Eye (tissue), 1 donor: ENCODE measurements at places on chromosomes 1 and 21.

- no peak for DNase-seq
Observed at GRCh38 chr1:112318263-112318662, 77.8 kb upstream of the CTTNBP2NL start.

DNA sequence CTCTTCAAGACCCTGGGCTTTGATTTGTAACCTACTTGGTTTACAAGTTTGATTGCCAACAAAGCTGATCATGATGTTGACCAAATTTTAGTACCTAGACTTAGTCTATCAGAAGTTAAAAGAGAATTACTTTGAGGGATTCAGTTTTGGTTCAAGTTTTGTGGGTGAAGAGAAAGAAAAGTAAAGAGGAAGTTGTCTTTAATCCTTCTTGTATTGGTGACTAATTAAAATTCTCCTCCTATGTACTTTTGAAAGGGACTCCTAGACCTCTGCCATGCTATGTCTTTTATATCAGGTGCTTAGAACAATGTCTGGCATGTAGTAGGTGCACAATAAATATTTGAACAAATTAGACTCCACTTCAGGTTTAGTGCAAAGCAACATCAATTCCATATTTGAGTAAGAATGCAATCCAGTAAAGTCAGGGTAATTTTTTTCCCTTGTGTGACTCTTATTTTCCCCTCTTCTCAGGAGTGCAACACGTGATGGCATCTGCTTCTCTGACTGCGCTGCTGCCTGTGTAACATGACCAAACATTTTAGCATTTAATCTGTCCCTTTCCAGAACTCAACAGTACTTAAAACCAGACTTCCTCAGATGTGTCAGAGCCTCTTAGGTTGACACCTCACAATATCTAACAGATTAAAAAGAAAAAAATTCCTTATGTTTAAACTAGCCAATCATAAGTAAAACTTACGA lies 41.1 kb upstream of the KCNQ4 start:
- DNase-seq = no peak

DNA sequence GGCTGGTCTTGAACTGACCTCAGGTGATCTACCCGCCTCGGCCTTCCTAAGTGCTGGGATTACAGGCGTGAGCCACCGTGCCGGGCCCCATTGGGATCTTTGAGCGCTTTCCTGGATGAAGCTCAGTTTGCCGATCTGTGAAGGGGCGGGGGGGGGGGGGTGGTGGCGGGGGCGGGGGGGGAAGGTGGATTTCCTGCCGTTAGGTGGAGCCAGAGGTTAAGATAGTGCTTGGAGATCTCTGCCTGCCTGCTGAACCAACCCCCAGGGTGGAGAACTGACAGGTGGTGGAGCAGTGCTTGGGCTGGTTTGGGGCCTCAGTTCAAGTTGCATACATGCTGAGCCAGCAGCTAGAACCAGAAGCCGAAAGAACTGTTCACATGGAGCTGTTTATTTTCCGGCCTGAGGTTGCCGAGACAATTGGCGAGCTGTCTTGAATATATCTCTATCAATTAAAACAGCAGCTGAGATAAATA lies 1.7 kb downstream of the TMCC2 start:
- peak; percentile 81 for DNase-seq

GRCh38 chr1:42186152-42186551 lies 21.6 kb upstream of the GUCA2A start:
- DNase-seq = no peak

GRCh38 chr1:178727014-178727895 lies 2.2 kb downstream of the RALGPS2 start:
- peak; percentile 21 for DNase-seq

GRCh38 chr1:64508629-64509028 lies 38.7 kb downstream of the CACHD1 start:
- no peak for DNase-seq

GRCh38 chr1:182438326-182438725 lies 11.6 kb upstream of the RGSL1 start:
- no peak for DNase-seq

DNA sequence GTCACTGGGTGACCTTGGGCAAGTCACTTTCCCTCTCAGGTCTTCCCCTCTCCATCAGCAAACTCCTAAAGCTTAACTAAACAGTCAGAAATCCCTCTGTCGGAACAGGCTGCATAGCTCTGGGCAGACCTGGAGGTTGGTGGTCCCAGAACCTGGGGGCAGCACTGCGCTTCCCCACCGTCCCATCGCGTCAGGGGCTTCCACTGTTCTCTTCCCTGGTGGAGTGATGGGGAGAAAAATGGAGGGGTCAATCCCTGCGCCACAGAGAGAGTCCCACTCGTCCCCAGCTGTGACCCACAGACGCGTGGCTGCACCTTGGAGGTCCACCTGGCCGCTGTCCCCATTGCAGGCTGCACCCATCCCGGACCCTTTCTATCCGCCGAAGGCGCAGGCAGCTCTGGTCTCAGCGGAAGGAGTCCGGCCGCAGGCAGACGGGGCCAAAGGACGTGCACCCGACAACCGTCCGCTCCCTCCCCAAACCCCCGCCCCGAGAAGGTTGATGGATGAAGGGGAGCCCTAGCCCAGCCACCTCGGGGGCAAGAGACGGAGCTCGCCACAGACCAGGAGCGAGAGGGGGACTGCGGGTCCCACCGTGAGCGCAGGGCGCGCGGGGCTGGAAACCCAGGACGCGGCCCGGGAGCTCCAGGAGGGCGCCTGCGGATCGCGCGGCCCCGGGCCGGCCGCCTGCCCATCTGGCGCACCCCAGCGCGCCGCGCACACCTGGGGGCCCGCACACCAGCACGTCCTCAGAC lies 588 bp upstream of the WNT3A start:
- peak; percentile 14 for DNase-seq

- no peak for DNase-seq
Observed at GRCh38 chr21:46471514-46471913, 12.8 kb downstream of the DIP2A start.

GRCh38 chr1:108826081-108826635 lies 30.7 kb downstream of the AKNAD1 start:
- no peak for DNase-seq

GRCh38 chr1:202835548-202836072 lies 24.9 kb downstream of the PCAT6 start:
- no peak for DNase-seq
